ENCODE measurements at places on chromosomes 7 and 10.

- no peak for DNase-seq
Observed at GRCh38 chr7:36448781-36449379, 59.2 kb downstream of the ANLN start.

GRCh38 chr7:23210506-23210905 lies 28.7 kb downstream of the NUP42 start:
- no peak for DNase-seq

DNA sequence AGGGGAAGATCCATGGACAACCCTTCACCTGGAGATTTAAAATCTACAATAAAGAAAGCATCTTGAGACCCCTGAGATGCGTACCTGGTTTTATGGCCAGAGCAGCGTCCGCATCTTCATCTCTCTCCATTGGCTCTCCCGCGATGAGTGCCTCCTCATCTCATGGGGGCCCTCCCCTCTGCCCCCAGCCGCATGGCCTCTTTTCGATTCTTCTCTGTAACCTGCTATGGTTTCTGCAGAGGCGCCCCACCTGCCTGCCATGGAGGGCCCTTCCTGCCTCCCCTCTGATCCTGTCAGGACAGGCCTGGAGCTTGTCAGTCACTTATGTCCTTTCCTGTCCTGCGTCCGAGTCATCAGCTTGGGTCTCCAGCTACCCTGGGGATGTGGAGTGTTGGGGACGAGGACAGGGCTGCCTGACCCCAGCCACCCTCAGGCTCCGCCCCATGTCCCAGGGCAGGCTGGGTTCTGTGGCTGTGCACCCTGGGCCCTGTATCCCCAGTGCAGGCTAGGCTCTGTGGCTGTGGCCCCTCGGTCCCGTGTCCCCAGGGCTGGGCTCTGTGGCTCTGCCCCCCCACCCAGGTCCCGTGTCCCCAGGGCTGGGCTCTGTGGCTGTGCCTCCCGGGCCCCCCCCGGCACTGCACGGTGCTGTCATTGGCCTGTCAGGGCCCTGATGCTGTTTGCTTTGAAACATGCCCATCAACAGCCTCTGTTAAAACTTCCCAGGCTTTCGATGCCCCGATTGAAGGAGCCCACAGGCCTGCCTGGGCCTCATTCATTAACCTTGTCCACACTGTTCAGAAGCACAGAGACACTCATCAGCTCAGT lies 99.8 kb downstream of the WDR37 start:
- DNase-seq: no peak

DNA sequence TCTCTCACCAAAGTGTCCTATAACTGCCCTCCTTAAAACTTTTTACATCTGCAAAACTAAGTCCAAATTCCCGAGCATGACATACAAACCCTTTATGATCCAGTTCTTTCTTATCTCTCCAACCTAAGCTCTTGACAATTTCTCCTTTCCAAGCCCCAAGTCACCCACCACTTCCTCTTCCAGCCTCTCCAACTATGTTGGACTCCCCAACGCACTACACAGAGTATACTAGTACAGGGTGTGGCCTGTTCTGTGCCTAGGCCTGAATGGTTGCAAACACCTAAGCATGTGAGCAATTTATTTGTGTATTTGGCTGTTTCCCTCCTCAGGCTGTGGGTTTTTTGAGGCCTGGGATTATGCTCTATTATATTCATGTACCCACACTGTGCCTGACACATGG lies 101.2 kb upstream of the APBB1IP start:
- DNase-seq: peak; percentile 4

GRCh38 chr10:46520941-46521340 lies 35.5 kb downstream of the GPRIN2 start:
- no peak for DNase-seq

GRCh38 chr7:34247468-34247867 lies 342.1 kb downstream of the BMPER start:
- DNase-seq: no peak

- no peak for DNase-seq
Observed at GRCh38 chr7:110407706-110408105, 683.2 kb upstream of the LRRN3 start.

- peak; percentile 76 for DNase-seq
Observed at GRCh38 chr10:11863353-11864109, 40.4 kb downstream of the PROSER2 start.

DNA sequence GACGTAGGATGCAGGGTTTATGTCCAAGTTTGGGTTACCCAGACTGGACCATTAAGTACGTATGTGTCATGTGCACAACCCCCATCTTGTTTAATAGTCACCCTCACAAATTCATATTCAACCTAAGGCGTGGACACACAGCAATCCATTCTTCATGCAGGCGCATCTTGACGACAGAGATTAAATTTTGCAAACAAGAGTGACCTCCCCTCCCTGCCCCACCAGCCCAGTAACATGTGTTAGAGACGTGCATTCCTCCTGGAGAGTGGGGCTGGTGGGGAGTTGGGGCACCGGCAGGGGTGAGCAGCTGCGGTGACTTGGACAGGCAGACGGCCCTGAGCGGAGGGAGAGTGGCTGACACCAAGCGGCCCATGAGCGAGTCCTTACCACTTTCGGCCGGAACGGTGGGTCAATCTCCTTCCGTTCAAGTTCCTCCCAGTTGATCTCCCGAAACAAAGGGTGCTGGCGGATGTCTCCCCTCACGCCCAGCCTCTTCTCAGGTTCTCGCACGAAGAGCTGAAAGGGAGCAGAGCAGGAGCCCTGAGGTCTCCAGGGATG lies 149.6 kb downstream of the PRKCQ start:
- no peak for DNase-seq

DNA sequence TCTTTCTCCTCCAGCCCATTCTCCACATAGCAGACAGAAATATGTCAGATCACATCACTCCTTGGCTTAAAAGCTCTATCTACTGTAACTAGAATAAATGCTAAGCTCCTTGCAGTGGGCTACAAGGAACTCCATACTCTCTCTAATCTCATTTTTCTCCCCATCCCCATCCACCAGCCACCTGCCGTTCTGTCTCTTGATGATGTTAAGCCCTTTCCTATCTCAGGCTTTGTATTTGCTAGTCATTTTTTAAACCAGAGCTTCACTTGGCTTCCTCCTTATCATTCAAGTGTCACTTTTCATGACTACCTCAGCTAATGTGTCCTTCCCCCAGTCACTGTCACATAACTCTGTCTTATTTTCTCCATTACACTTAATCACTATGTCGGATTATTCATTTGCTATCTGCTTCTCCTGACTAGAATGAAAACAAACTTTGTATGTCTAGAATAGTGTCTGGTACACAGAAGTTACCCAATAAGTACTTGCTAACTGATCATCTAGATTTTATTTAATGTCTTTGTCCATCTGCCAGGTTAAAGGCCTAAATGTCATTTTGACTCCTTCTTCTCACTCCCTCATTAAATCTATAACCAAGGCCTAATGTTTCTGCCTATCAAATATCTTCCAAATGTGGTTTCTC lies 87.2 kb upstream of the RPA3 start:
- no peak for DNase-seq

DNA sequence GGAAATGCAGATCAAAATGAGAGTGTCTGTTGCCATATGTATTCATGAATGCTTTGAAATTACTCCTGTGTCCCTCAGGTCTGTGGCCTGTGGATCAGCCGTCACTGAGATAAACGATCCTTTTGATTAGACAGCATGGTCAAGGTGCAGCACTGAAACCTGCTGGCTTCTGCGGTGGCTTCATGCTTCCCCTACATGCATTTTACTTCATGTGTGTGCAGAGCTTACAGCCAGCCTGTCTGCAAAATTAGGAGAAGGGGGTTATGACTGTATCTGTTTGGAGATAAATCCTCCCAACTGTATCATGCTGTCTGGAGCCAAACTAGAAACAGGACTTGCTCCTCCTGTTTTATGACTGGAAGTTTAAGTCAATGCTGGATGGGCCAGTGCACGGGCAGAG lies 71.0 kb upstream of the PLPP4 start:
- DNase-seq: no peak

GRCh38 chr10:5297466-5297865 lies 67.3 kb upstream of the UCN3 start:
- peak; percentile 24 for DNase-seq
